ENCODE measurements at places on chromosomes 12 and 14. TPM values are rescaled to one million over a fixed set of nuclear protein-coding genes. Genes with fewer than 3 reads are reported as not detected.

Gene GYS2
- 0.32 TPM for total RNA-seq

Gene CLBA1
- total RNA-seq = 7.3 TPM

Gene CLEC1B
- total RNA-seq = not detected

Gene LPAR5
- total RNA-seq = 5.8 TPM

Gene NCOR2
- total RNA-seq = 202 TPM

Gene LYSET
- 6.6 TPM for total RNA-seq

Gene OAS3
- 19.5 TPM for total RNA-seq

Gene KCNMB4
- total RNA-seq = 3.5 TPM

Gene PTPN21
- 33.2 TPM for total RNA-seq

Gene HCAR1
- total RNA-seq = 0.34 TPM

Gene SOAT2
- not detected for total RNA-seq

Data from suprapubic skin (tissue), 4 donors.